ENCODE measurements at places on chromosomes 4 and X. TPM values are rescaled to one million over a fixed set of nuclear protein-coding genes. Genes with fewer than 3 reads are reported as not detected.

AIFM1 gene
- total RNA-seq, result 53.9 TPM

- no peaks in the 10 kb centered on the region for H3K27me3 ChIP-seq
- peak; percentile 39 for DNase-seq
- peak overlapping the region; percentile 18 for H3K4me3 ChIP-seq
- no peaks in the 10 kb centered on the region for H3K36me3 ChIP-seq
Measured at GRCh38 chr4:87848622-87849351, 16.0 kb downstream of the MEPE start.

DNA sequence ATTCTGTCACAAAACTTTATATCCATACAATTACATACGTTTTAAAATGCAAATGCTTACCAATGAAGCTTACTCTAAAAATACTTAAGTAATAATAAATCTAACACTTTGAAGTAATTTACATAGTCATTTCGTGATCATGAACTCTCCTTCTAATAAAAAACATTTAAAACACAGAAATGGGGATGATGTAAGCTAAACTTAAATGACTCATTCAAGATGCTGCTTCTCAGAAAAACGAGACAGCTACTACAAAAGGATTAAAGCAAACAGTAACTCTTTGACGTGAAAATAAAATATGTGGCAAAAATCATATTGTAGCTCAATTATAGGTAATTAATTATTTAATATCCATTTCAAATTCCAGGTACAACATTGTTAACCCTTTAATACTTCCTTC, 148.7 kb downstream of the FGF16 start:
- no peaks in the 10 kb centered on the region for H3K27me3 ChIP-seq
- no peak overlapping the region for H3K4me3 ChIP-seq
- no peak overlapping the region for H3K27ac ChIP-seq
- peaks cover 13% of the 10 kb centered on the region for H3K36me3 ChIP-seq
- H3K4me1 ChIP-seq, result no peaks in the 10 kb centered on the region

DNA sequence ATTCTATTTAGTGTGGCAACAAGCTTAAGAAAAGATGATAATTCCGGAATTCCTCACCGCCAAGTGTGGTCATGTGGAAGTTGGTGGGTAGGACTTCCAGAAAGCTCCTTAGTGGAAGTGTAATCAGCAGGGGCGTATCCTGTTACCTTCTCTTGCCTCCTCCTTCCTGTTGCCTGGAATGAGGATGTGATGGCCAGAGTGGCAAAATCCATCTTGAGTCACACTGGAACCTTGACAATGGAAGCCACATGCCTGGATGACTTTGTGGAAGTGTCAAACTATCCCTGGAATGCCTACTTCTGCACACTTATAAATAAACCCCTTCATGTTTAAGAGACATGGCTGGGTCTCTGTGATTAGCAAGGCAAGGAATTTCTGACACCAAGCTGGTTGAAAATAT, 191.0 kb downstream of the PRDM5 start:
- no peak for DNase-seq
- no peak overlapping the region for H3K27ac ChIP-seq
- peaks cover 4% of the 10 kb centered on the region for H3K4me1 ChIP-seq
- H3K27me3 ChIP-seq, result no peaks in the 10 kb centered on the region
- H3K4me3 ChIP-seq, result no peak overlapping the region

- H3K4me3 ChIP-seq, result no peak overlapping the region
- no peaks in the 10 kb centered on the region for H3K27me3 ChIP-seq
- H3K36me3 ChIP-seq, result no peaks in the 10 kb centered on the region
- DNase-seq, result no peak
Measured at GRCh38 chrX:114058988-114059418, 524.9 kb upstream of the HTR2C start.

DNA sequence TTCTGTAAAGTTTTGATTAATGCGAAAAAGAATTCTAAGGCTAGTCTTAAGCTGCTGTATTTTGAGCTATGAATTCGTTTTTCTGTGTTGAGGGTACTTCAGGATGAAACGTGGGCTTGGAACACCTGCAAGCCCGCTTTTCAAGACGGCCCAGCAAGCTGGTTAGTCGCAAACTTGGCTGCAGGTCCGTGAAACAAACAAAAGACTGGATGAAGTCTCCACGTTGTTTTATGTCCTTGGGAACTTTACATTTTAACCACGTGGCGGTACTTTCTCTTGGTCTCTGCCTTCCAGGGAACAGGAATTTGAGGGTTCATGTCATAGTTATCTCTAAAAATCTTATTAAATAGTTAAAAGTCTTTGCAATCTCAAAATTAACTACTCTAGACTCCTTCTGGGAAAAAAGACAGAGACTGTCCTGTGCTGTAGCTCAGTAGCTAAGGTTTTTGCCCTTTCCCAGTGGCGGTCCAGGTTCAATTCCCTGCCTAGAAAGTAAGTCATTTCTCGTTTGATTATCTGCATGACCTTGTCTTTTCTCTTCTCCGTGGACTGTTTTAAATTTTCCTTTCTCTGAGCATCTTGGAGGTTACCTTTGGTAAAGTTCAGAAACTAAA, 21.0 kb downstream of the TENM3 start:
- DNase-seq, result no peak
- no peak overlapping the region for H3K4me3 ChIP-seq
- peaks cover 28% of the 10 kb centered on the region for H3K36me3 ChIP-seq
- peaks cover 8% of the 10 kb centered on the region for H3K4me1 ChIP-seq
- H3K27ac ChIP-seq, result peak overlapping the region; percentile 22

DNA sequence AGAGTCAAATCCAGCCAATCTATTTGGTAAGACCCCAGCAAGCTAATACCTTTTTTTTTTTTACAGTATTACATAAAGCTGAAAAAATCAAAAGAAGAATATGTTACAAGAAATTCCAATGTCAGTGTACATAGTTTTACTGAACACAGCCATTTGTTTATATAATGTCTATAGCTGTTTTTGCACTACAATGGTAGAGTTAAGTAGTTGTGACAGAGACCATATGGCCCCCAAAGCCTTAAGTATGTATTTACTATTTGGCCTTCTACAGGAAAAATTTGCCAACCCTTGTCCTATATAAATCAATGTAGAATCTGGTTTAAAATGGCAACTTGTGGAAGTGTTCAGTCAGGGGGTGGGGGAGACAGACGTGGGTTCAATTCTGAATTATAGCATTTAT, 60.7 kb downstream of the ANTXR2 start:
- DNase-seq, result no peak
- no peak overlapping the region for H3K4me3 ChIP-seq
- H3K36me3 ChIP-seq, result peaks cover 9% of the 10 kb centered on the region
- no peaks in the 10 kb centered on the region for H3K27me3 ChIP-seq
- H3K27ac ChIP-seq, result no peak overlapping the region

DNA sequence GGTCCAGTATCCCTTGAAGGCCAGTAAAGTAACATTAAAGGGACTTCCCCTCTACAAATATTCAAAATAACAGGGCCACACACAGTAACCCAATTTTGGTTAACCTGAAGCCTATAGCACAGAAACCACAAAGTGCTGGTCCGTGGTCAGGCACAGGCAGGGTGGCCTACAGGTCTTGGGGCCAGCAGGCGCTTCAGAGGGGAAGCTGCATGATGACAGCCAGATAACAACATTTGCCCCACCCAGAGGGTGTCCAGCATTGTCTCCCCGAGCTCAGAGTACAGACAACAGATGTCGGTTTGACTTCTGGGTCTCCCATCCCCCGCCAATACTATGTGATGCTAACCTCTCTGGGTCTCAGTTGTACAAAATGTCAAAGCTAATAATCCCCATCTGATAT, 51.1 kb downstream of the SH3KBP1 start:
- H3K4me3 ChIP-seq, result no peak overlapping the region
- H3K4me1 ChIP-seq, result peaks cover 5% of the 10 kb centered on the region
- no peak overlapping the region for H3K27ac ChIP-seq
- H3K36me3 ChIP-seq, result no peaks in the 10 kb centered on the region
- DNase-seq, result no peak
- H3K27me3 ChIP-seq, result no peaks in the 10 kb centered on the region

Measured in neural crest cell (in vitro differentiated cells).